Activated CD4-positive, alpha-beta T cell treated with anti-CD3 and anti-CD28 coated beads, Interleukin-2, amount 50 U/mL, for 4 hours (primary cell): ENCODE measurements at places on chromosomes 6 and 20.

- no peak for DNase-seq
Measured at GRCh38 chr20:32958574-32958973, 45.7 kb downstream of the SUN5 start.

DNA sequence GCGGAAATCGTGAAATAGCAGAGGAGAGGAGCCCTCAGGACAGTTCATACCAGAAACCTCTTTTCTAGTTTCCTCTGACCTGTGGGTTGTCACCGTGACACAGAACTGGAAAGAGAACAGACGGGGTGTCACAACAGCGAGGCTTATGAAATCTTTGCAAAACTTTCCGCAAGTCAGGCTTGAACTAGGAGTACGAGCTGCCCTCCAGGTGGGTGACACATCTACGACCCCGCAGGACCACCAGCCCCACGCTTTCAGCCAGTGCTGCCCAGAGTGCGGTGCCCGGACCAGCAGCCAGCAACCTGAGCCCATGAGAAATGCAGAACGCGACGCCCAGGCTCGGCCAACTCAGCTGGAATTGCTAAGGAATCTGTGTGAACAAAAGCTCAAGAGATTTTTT is 30.8 kb downstream of the WRNIP1 start:
- DNase-seq = no peak

DNA sequence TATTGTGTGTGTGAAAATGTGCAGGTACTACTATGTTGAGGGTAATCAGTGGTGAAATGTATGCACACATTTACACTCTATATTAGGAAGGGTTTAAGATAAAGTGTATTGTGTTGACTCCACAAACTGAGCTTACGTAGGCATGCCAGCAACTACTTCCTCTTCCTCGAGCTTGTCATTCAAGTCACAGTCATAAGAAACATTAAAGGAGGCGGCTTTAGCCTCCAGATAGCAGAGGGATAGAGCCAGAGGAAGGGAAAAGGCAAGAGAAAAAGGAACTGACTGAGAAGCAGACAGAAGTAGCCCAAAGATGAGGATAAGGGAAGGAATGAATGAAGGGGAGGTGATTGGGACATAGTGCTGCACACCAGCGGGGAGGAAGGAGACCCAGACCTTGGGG is 55.2 kb downstream of the SMLR1 start:
- DNase-seq = no peak

- DNase-seq = peak; percentile 32
Measured at GRCh38 chr6:145735356-145736165, at the start of gene EPM2A. Gene EPM2A, minus strand, starts transcription at chr6:145735520. Its CDS starts 22 bp downstream, at chr6:145735498.

DNA sequence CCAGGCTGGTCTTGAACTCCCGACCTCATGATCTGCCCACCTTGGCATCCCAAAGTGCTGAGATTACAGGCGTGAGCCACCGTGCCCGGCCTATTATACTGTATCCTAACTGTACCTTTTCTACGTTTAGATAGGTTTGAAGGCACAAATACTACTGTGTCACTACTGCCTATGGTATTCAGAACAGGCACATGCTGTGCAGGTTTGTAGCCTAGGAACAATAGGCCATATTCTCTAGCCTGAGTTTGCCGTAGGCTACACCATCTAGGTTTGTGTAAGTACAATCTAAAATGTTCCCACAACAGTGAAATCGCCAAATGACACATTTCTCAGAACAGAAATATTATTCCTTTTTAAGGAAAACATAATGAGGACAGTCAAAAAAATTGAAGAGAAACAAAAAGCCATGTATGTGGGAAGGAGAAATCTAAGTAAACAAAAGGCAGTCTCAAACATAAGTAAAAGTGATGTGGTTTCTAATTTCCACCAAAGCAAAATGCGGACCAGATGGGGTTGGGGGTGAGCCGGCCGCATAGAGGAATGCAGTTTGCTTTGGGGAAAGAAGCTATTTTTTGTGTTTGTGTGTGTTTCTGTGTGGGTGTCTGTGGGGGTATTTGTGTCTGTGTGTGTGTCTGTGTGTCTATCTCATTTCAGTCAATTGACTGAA is 192.6 kb upstream of the SALL4 start:
- no peak for DNase-seq

DNA sequence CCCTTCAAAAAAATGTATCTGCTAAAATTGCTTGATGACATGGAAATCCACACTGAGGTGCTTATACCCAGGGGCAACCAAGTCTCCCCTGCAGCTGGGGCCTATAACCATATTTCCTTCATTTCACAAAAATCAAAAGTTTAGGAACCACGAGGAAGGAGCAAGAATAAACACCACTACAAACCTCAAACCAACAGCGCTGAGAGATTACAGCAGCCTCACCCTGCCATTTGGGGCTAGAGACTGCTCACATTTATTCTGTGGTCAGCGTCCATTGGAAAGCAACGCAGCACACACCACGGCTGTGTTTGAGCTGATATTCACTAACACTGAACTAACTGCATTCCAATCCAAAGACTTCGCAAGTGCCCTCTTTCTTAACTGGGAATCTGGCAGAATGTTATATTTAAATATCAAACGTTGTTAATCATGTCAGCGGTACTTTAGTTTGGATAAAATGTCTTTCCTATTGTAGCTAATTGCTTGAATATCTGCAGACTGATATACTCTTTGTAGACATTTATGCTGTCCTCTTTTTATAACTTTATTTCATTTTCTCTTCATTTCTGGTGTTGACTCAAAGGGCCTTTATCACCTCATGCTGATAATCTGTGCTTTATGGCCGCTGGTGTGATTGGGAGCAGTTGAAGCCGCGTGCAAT is 94.6 kb downstream of the FOXA2 start:
- no peak for DNase-seq

DNA sequence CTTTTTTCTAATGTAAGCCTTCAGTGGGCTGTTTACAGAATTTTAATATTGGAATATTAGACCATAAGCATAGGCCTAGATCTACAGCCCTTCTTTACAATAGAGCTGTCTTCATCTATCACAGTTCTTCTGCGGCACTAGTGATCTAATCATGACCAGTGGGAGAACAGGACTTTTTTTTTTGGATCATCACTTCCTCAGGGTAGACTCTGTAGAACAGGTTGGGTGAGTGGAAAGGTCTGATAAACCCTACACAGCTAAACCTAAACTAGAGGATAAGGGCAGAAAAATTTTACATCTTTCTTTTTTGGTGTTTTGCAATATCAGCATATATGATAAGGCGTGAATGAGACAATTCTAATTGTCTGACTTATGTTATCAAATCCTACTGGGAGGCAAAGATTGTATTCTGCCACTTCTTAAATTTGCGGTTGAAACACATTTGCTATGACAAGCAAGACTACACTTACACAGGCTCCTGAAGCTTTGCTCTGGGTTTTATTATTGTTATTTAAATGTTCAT is 52.2 kb downstream of the GOPC start:
- no peak for DNase-seq

DNA sequence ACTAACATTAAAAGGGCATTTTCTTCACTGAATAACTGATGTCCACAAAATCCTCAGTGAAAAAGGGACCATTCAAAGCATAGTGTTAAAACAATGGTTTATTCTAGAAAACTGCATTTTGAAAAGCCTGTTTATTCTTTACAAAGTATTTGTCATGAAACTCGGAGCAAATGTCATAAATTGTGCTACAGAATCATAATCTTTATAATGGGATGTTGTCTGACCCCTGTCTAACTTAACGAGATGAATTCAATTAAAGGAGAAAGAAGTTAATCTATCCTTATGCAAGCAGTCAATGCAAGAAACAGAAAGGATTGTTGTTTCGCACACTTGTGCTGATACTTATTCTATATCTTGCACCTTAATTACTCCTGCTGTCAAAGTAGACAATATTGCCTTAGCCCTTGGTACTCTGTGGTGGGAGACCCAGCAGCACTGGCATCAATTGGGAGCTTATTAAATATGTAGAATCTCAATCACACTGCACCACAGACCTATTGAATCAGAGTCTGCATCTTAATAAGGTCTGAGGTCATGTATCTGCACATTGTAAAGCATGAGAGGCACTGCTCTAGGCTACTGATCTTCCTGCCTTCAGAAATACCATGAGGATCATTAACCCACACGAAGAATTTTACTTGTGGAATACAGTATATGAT is 708.3 kb downstream of the HDGFL1 start:
- DNase-seq = no peak

- no peak for DNase-seq
Measured at GRCh38 chr6:51526922-51527321, 560.5 kb downstream of the PKHD1 start.

DNA sequence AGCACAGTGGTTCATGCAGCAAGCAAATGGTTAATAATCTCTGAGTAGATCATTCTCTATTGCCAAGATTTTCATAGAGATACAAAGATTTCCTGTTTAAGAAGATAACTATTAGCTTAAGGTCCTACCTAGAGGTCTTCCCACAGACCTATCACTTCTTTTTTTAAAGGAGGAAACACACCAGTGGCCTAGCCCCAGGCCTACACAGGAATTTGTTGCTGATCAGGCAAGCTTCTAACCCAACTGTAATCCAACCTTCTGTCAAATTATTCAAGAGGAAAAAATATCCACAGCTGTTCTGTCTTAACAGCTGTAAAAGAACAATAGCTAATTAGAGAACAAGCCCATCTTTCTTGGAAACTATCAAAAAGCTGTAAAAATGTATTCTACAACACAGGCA is 332.8 kb downstream of the BTBD9 start:
- DNase-seq = no peak

GRCh38 chr20:23497536-23497935 is 6.6 kb downstream of the CST8 start:
- no peak for DNase-seq

GRCh38 chr20:39021748-39022147 is 59.6 kb downstream of the DHX35 start:
- DNase-seq = no peak

DNA sequence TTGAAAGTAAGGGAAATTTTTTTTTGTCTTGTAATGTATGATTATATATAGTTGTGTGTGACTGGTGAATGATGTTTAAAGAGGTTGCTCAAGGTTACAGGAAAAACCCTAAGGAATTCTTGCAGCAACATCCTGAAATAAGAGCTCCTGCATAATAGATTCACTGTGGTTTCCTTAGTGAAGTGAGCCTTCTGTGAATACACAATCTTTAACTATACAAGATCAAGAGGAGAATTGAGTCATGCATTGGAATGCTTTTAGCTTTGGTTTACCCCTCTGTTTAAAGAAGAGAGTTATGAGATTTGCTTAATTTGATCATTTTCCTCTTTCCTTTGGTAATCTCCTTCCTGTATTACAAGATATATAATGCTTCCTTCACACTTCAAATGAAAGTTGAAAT is 141.6 kb upstream of the EYA4 start:
- no peak for DNase-seq
